ENCODE measurements at places on chromosomes 3 and 15.

DNA sequence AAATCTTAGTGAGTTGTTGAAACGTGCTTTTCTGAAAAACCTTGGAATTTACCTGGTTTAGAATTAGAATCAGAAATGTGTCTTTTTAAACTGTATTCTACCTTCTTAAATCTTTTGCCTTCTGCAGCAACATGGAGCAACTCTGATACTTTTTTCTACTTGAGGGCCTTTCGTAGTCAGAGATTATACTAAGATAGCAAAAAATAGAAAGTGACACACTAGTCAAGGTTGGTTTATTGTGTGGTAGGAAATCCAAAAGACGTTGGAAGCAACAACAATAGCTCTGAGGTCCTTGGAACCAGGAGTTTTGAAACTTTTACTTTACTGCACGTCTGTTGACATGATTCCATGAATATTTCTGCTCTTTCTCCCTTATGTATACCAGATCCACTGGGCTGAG is 294.9 kb downstream of the LPP start:
- DNase-seq = no peak

DNA sequence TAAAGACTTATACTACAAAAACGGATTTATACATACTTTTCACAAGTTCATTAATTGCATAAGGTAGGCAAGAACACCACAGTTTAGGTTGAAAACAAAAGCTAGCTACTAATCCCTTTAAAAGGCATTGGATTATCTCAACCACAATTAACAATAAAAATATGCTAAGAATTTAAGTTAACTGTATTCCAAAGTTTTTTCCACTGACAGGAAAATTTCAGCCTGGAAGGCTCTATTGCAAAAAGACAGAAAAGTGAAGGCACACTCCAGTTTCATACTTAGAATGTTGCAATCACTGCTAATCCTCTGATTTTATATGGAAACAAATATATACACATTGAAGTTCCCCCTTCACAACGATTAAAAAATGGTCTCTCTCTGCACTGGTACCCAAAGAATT is 71.5 kb downstream of the TJP1 start:
- DNase-seq = no peak

DNA sequence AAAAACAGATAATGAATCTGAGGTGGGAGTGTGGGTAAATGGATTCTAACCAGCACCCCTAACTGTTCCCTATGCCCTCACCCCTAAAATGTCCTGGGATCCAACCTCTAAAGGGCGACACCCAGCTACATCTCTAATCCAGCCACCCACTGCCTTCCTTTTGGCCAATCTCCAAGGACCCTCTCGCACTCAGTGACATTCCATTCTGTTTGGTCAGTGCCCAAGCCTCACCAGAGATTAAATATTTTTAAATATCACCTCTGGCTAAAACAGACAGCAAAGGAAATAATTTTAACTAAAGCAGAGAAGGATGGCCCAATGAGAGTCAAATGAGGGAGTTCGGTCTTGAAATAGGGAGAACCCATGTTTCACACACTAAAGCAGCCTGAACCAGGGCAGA is 19.9 kb upstream of the SCN10A start:
- DNase-seq = no peak

DNA sequence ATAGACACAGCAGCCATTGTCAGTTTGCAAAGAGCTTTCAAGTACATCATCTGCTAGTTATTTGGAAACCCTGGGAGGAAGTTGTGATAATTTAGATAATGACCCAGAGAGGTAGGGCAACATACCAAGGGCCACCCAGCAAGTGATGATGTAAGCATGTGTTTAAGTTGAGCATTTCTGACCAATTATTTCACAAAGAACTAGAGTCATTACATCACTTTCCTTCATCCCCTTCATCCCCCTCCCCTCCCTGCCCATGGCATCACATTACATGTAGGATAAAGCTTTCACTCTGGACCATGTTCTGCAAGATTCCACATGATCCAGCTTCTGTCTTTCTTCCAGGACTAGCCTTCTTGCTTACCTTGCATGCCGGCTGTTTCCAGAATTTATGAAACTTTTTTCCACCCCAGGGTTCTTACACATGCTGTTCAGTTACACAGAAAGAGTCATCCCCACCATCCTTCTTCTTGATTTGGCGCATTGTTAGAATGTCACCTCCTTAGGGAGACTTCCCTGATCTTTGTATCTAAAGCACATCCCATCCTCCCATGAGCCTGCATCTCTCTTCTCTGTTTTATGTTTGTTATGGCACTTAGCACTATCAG is 71.3 kb downstream of the PTPRG start:
- DNase-seq = no peak

- no peak for DNase-seq
These were observed 23.4 kb upstream of the PLOD2 start for GRCh38 chr3:146184241-146185015.

Data from NB4 (cell line).